ENCODE measurements at places on chromosomes 13 and 19.

DNA sequence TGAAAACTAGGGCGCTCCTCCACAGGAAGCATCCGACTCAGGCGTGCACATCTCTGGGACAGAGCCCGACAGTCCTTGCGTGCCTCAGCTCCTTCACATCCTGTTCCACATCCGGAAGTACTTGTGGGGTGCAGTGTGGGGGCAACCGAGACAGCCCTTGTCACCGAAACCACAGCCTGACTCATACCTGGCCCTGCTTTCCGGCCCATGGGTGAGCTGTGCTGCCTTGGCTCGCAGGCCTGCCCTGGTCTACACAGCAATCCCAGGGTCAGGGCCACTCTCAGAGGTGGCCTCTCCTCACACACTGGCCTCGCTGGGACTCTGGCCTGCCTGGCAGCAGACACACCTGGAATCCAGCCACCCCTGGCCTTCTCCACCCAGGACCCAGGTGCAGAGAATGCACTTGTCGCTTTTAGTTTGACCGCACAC is 100.4 kb downstream of the STK24 start:
- peak; percentile 76 for DNase-seq

DNA sequence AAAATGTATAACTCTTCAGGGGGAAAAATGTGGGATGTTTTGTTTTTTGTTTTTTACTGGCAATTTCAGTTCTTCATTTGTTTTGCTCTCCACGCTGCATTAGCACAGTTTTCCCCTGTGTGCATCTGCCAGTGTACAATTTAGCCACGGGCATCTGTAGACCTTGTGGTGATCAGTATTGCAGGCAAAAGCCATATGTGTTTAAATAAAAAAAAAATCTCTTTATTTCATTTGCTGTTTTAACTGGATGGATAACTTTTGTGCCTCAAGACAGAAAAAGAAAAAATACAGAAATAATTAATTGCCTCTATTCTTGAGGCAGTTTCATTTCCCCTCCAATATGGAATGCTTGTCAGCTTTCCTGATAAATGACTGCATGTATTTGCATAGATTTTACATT is 7.9 kb upstream of the MAB21L1 start:
- DNase-seq, result no peak

- no peak for DNase-seq
Observed at GRCh38 chr13:60662595-60662994, 265.6 kb downstream of the TDRD3 start.

GRCh38 chr13:58528351-58528750 is 896.8 kb downstream of the PCDH17 start:
- no peak for DNase-seq

- DNase-seq, result no peak
Observed at GRCh38 chr13:42883142-42883541, 101.8 kb downstream of the FAM216B start.
